Hematopoietic multipotent progenitor cell treated with erythropoietin and hydrocortisone succinate and interleukin-3 and kit ligand, for 15 days (in vitro differentiated cells): ENCODE measurements at places on chromosomes 3 and 15.

DNA sequence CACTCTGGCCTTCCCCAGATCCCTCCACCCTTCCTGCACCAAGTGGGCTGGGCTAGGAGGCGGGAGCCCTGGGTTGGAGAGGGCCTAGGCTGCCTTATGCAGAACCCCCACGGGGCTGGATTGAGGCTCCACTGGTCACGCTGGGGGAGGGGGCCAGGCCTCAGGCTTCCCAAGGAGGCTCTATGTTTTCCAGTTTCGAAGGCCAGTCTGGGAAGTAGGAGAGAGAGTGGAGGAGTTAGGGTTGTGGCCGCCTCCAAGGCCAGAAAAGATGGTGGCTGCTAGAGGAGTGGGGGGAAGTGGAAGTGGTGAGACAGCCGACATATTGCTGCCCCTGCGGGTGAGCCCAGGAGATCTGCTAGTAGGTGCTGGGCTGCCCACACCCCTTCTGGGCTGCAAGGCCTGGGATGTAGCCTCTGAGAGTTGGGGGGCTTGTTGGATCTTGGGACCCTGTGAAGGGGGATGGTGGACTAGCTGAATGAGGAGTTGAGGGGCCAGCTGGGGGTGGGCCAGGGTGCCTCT, 1.2 kb downstream of the GNAI2 start:
- no peak for DNase-seq

DNA sequence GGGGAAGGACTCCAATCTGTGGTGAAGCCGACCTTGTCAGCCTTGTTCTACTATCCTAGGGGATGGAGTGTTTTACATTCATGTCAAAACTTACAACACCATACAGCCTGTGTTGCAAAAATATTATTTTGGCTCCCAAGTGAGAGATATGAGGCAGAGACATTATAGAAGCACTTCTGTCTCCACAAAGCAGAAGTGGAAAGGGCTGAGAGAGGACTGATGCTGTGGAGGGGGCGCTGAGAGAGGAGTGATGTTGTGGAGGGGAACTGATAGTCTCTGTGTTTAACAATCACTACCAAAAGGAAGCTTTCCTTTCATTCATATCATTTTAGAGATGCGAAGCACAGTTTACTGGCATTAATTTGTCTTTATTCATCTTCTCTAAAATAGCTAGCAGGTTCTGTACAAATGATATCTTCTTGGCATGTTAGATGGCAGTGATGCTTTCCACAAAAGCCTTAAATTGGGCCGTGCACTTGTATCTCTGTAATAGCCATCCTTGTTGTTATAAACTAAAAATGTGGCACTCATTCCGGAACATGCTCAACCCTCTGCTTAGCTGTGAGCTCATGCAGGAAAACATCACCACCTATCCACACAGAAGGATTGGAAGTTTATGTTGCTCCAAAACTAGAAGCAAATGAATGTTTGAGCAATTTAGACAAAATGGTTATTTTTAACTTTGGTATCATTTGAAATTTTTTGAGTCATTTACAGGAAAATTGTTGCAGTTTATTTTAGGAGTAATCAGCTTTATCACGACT, 134.6 kb upstream of the TP63 start:
- no peak for DNase-seq

DNA sequence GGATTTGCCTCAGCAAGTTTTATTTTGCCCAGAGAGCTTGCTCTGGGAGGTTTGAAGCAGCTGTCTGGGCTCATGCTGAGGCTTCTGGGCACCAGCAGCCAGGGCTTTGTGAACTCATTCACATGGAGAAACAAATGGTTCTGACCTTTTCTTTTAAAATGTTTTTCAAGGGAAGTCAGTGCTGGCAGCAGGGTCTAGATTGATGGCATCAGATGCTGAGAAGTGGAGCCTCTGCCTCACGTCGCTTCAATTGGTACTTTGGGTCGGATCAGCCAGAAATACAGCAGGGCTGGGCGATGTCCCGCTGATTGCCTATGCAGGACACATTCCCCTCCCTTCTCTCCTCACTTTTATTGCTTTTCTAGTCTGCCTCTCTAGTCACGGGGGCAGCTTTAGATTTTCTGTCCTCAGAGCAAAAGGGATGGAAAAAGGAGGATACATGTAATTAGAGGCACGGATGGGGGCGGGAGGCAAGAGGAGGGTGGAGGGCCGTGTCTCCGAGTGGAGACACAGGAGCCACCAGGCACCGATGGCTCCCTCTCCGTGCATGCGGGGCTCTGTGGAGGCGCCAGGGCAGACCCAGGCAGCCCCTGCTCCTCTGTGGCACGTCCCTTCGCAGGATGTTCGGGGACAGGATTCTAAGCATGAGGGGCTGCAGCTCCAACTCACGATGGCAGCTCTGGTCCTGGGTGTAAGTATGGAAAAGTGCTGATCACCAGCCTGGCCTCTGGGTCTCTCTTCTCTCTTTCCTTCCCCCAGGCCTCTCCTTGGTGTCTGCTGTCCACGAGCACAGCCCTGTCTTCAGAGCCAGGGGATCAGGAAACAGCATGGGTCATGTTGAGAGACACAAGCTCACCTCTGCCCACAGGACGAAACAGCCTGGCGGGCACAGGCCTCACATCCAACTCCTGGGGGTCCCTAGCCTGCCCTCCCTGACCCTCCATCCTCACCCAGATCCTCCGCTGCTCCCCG, 116.1 kb downstream of the FAM43A start:
- DNase-seq = no peak

- no peak for DNase-seq
Measured at GRCh38 chr15:76846782-76847181, 58.4 kb downstream of the SCAPER start.

DNA sequence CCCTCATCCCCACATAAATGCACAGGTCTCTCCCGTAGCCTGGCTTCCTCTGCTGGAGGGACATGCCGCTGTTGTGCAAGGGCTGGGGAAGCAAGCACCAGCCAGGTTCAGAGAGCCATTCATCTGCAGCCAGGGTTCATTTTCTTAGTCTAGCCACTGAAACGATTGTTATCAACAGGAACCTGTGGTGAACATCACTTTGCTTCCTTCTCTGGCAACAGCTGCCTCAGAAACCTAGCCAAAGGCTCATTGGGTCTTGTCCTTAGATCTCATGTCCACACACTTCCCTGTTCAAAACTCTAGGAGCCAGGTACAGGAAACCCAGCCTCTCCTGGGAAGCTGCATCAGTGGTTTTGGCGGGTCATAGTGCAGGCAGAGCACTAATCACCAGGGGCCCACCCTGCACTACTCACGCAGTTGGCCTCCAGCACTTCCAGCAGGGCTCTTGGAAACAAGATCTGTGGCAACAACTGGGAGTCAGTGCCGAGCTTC, 47.0 kb downstream of the OXNAD1 start:
- DNase-seq = no peak

- DNase-seq = no peak
Measured at GRCh38 chr3:56825567-56826438, 24.1 kb upstream of the ARHGEF3 start.

- DNase-seq = no peak
Measured at GRCh38 chr3:171072432-171072831, 45.9 kb upstream of the SLC2A2 start.

DNA sequence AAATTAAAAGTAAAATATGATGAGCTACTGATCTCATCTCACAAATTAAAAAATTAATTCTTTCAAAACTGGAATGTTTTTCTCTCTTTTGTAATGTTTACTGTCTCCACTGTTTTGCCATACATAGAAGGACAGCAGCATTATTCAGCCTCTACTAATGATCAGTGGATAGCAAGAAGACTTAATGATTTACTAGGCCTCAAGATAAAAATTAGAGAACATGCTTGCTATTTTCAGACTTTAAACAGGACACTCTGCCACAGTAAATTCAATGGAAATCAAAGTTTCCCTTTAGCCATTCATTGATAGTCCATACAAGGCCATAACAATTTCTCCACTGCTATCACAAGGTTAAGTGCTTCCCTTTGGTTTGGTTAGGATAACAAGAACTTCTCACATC, 129.4 kb downstream of the TMCC1 start:
- DNase-seq = no peak

- no peak for DNase-seq
Measured at GRCh38 chr3:15342945-15343344, 10.6 kb upstream of the SH3BP5 start.
